ENCODE measurements at places on chromosomes 6 and 20.

DNA sequence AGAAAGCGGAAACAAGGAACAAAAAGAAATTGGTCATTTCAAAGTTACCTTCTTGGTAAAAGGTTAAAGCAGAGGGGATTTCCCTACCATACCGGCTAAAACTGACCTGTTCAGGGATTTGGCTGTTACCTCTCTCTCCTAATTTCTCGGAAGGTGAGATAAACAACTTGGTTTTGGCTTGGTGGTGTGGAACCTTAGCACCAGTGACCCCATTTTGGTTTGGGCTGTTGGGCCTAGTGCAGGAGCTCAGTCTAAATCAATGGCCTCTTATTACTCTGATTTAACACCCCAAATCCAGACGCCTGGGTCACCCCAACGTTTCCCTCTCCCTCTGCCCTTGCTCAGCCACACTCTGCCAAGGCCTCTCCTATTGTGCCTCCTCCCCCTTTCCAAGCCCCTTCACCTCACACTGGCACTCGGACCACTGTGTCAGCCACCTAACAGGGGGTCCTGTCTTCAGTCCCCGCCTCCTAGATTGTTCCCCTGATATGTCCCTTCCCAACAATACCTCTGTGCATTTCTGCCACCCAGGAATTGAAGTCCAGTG is 8.3 kb downstream of the NCR2 start:
- no peak for DNase-seq

DNA sequence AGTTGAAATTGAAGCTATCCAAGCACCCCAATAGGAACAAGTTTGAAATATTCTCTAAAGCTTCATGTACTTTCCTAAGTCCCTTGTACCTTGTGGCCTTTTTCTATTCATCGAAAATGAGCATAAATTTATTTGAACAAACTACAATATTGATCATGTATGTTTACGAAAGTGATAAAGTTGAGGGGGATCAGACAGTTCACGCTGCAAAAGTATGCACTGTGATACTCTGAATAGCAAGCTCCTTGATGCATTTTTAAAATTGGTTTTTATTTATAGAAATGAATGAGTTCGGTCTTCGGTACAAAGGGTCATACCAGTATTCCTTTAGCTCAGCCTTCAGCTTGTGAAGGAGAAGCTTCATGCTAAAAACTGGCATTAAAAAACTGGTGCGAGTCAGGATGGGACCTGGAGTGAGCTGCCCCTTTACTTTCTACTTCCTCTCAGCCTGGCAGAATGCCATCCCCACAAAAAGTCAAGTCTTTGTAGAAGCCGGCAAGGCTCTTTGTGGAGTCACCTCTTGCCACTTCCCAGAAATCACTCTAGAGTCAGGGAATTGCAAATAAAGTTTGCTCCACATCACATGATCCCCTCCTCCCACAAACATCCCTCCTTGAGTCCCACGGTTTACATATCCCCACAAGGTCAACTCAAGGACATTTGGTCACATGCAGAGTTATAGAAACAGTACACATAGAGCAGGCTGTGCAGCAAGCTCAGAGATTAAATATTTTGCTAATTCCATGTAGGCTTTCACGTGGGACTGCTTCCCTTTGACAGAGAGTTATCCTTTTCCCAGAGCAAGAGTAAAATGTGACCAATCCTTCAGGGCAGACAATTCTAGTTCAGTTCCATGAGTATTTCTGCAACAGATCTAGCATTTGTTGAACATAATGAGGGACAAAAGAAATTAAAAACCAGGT is 34.6 kb upstream of the ADGRF1 start:
- DNase-seq = peak; percentile 26

DNA sequence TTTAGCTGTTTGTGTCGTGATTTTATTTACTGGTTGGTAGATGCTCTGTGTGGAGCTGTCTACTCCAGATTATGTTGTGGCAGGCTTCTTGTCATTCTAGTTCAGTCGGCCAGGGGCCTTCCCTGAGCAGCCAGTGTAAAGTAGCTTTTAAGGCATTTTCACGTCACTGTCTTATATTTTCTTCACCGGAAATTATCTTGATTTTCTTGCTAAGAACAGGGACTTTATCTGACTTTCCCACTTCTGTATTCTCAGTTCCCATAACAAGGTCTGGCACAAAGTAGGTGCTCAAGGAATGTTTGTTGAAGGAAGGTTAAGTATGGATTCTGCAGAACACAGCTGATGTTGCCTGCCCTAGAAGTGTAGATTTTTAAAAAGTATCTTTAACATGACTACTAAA is 868 bp downstream of the LTV1 start:
- DNase-seq = no peak

DNA sequence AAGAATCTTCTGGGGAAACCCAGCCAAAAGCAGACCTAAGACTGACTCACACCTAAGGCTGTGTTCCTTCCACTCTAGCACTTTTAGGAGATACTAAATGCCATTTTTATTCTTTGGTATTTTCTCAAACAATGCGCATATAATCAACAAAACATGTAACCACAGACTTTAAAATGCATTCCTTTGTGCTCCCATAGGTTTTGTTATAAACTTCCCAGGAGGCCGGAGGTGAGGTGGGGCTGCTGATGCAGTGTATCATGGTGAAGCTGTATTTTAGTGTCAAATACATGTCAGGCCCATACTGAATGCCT is 155.2 kb downstream of the BTBD3 start:
- no peak for DNase-seq

DNA sequence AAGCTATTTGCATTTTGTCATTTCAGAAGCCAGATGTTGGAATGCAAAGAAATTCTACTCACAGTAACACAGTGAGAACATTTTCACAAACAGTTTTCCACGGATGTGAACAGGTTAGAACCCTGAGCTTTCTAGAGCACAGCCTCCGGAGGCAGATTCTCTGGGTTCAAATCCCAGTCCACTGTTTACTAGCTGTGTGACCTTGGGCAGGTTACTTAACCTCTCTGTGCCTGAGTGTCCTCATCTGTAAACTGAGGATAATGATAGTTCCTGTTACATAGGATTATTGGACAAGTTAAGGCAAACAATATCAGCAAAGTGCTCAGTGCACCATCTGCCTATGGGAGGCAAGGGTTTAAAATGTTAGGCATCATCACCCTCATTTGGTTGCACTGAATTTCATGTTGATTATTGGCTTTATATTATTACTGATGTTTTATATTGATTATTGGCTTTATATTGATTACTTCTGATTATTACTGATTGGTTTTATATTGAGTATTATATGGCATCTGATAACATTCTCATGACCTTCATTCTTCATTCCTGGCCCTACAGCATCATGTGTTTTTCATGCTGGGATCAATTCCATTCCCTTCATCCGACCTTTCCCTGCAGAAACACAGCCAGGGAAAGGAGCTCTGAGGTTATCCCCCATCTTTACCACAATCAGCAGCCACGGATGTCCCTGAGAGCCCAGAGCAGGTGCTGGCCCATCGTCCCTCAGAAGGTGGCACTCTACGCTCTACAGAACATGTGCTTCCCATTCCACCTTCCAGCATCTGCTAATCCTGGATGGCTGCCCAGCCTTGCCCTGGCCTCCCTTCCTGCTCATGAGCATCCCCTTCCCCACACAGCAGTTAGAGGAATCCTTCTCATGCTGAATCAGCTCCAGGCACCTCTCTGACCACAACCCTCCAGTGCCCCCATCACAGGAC is 283.1 kb downstream of the PREX1 start:
- no peak for DNase-seq

- peak; percentile 64 for DNase-seq
These were observed 102.6 kb downstream of the LAMP5 start for GRCh38 chr20:9616833-9617461.

- DNase-seq = peak; percentile 71
These were observed 6.5 kb upstream of the BTN3A2 start for GRCh38 chr6:26358511-26358981.

GRCh38 chr6:35496841-35497570 is at the start of gene TEAD3:
TEAD3 (minus strand) TSS chr6:35497079.
- peak; percentile 47 for DNase-seq

DNA sequence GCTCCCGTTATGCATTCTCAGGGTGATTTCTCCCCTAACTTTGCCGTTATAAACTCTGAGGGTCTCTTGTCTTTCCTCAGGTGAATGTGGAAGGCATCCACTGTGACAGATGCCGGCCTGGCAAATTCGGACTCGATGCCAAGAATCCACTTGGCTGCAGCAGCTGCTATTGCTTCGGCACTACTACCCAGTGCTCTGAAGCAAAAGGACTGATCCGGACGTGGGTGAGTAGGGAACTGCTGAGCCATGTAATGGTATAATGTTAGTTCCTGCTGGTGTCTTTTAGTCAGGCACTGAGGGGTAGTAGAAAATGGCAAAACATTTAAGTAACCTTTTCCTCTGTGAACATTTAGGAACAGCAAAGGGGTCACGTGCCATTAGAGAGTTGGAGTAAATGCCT is 395.4 kb downstream of the ARHGAP18 start:
- no peak for DNase-seq

DNA sequence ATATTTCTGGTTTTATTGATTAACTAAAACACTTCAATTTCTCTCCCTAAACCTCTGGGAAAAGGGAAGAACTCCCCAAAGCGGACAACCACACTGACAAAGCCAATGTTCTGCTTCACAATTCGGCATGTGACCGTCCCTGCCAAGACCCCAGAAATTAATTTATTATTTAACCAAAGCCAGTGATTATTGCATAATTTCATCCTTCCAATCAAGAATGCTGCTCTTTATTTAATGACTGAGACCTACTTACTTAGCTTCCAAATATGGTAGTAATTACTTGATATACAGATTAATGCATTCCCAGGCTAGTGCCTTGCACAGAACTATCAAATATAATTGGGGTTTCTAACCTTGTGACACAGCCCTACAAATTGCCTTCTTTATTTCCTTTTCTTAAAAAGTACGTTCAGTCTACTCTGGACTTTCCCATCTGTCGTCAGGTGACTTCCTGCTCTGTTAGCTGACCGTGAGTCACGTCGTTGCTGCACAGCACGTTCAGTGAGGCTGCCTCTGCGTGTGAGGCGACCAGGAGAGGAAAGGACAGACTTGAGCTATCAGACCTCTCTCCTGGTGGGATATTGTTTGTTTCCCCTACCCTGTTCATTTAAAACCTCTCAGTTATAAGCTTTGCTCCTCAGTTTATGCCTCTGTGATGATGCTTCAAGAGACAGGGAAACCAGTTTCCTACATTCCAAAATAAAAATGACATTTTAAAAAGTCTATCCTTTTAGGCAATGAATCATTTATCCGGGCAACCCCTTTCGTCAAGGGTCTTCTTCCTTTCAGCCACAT is 55.7 kb upstream of the TNFAIP3 start:
- DNase-seq = peak; percentile 77

DNA sequence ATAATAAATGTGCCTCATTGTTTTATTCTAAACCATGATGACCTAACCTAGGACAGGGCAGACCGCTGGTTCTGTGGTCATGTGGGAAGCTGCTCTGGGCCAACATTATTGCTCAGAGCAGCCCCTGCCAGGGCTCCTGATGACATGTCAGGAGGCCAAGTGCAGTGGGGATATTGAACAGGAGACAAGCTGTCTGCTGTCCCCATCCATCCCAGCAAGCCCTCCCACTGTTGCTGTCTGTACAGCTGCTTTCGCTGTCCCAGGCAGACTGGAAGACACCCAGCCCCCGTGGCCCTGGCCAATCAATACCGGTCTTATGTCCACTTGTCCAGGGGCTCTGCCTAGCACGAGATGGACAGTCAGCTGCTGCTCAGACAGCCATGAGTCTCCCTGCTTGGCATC is 43.2 kb upstream of the FNDC1 start:
- no peak for DNase-seq

GRCh38 chr6:24766680-24767462 is 7.9 kb upstream of the GMNN start:
- DNase-seq = peak; percentile 43

GRCh38 chr6:135657207-135657606 is 159.7 kb upstream of the AHI1 start:
- DNase-seq = no peak

DNA sequence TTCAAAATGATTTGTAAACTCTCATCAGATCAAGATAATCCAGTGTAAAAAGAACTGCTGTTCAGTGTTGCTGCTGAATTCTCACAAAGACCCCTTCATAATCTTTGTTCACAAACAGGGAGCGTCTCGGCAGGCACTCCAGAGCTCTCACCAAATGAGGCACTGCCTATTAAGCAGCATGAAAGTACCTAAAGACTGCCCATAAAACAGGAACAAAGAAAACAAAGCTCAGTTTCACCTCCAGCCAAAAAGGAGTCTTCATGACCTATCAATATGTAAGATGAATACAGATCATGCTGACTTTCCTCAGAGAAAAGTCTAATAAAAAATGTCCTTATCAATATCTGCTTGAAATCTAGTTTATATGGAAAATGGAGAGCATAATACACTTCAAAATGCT is 41.8 kb downstream of the GPR63 start:
- no peak for DNase-seq

GRCh38 chr6:108781419-108782100 is 66.7 kb upstream of the ARMC2 start:
- no peak for DNase-seq

DNA sequence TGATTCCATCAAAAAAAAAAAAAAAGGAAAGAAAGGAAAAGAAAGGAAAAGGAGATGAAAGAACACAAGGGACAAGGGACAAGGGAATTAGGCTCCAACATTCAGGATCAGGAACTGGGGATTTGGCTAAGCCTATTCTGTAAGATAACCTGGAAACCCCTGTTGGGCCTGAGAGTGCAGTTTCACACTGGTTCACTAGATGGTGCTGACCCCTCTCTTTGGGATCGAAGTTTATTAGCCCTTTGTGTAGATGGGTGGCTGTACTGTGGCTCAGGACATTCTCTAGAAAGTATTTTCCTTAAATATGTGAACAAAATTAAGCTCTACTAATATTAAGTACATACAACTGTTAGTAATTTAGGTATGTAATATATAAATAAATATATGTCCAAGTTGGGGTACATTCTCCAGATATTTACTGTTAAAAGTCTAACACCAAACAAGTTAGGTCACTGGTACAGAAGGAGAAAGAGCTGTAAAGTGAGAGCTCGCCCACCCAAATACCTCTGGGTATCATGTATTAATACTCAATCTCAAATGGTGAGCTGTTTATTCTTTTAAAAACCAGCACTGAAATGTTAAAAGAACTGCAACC is 6.3 kb downstream of the OR2A4 start:
- peak; percentile 40 for DNase-seq

GRCh38 chr20:58116505-58116904 is 111.9 kb downstream of the ANKRD60 start:
- no peak for DNase-seq

DNA sequence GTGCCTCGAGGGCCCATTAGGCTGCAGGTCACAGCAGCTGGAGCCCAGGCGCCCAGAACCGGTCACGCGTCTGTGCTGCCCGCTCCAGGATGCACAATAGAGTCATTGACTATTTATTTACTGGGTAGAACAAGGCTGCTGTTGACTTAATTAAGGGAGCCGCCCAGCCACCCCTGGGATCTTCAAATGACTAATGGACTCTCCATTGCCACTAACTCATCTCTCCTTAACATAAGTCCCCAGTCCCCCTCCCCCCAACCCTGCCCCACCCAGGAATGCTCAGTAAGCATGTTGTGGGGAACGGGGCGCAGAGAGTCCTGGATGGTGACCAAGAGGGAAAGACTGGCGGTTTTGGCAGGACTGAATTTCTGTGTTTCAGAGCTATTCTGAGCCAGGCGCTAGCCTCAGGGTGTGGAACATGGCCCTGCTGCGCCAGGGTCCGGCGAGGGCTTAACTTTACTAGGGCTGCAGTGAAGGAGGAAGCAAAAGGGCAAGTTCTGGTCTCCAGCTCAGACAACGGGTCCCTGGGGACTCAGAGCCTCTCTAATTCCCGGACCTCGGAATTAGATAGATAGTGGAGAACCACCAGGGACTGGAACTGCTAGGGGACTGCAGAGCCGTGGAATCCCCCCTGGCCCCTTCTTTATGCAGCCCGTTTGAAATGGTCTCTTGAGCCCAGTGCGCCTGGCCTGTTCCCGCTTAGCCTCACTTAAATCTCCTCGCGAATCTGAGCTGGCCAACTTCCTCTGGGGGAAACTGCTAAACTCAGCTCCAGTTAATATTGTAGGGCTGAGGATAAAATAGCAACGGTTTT is 1.5 kb upstream of the GRIK2 start:
- no peak for DNase-seq
